Epithelial cell of proximal tubule (primary cell): ENCODE measurements at places on chromosomes 12 and 14.

DNA sequence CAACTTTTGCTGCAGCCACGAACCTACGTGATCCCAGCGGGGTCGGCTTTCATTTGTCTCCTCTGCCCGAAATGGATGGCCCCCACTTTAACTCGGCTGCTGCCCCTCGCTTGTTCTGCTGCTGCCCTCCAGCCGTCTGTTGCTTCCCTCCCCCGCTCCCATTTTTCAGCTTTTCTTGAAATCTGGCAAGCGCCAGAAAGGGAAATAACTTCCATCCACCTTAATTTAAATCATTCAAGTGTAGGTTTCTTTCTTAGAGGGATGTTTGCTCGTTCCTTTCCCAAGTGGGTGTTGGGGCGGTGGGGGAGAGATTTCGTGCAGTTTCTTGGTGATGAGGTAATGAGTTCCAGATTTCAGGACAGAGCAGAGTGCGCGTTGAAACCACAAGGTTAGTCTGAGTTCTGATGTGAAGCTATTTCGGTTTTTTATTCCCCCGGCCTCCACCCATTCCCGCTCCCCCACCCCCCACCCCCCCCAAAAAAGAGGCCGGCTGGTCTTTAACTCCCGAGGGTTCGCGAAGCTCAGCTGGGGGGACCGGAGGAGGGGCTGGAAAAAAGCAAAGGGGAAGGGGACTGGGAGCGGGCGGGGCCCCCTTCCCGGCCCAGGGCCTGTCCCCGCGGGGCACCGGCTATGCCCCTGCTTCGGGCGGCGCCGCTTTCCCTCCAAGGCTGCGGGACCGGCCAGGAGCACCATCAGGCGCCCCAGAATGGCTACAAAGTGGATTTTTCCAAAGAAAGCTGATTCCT lies 2.2 kb upstream of the ZFP36L1 start:
- no peak for DNase-seq

DNA sequence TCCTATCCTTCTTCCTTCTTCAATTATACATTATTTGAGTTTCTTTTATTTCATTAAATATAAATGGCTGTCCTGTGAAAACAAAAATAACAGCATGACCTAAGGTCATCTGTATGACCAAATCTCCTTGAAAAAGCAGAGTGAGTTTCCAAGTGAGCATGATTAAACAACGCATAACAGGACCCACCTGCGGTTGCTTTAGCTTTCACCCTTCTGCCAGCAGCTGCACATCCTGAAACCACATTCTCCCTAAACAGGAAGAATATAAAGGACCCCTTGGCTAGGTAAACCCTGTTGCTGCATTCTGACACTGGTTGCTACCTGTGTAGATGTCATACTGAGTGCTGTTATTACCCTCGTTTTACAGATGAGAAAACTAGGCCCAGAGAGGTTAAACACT lies 42.8 kb upstream of the CPM start:
- DNase-seq = no peak

DNA sequence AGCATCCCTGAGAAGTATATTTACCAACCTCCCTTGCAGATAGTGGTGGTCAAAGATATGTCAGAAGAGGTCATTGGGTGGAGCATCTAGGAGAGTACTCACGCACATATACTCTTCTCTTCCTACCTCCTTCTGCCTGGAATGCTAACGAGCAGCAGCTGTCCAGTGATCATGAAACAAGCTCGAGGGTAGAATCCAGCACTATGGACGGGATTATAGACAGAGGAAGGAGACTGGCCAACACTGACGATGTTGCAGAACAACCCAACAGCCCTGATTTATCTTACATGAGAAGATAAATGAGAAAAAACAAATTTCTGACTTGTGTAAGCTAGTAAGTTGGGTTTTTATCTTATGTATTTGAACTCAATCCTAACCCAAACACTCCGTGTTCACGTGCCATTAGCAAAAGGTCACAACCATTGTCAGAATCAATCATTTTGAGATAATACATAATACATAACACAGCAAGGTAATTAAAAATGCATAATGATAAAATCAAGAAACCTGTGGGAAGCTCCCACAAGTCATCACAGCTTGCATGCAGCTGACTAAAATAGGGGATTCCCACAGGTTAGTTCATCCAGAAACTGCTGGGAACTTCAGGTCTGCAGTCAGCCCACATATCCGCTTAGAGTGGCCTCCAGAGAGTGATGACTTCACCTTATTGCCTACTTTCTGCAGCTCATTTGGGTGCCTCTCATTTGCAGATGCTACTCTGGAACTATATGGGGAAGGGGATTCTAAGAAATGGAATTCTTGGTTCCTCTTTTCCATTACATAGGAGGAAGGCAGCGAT lies 36.3 kb upstream of the STK38L start:
- no peak for DNase-seq

DNA sequence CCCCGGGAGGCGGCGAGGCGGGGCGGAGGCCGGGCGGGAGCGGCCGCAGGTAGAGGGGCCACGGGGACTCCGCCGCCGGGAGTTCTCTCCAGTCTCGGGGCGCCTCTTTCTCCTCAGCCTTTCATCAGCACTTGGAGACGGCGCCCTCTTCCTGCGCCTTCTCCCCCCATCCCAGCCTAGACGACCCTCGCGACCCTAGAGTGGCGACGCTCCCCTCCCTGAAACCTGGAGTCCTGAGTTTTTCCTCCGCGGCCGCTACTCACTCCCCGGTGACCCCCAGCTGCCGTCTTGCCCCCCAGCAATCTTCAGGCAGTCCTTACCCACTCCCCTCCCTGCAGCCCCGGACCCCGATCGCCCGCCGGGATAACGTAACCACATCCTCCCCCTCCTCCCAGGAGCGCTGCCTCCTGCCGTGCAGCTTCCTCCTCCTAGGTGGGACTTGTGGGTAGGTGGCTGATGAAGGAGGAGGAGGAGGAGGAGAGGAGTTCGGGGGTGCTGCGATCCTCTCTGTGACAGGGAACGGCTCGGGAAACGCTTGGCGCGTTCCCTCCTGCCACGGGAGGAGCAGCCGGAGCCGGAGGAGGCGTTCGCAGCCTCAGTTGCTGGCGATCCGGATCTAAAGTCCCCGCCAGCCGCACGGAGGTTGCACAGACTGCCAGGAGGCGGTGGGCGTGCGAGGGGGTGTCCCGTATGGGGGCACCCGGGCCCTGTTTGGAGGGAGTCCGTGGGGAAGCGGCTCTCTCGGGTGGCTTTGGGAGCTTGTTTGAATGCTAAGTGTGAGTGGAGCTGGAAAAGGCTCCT lies 891 bp downstream of the PLEKHA5 start:
- DNase-seq = no peak

DNA sequence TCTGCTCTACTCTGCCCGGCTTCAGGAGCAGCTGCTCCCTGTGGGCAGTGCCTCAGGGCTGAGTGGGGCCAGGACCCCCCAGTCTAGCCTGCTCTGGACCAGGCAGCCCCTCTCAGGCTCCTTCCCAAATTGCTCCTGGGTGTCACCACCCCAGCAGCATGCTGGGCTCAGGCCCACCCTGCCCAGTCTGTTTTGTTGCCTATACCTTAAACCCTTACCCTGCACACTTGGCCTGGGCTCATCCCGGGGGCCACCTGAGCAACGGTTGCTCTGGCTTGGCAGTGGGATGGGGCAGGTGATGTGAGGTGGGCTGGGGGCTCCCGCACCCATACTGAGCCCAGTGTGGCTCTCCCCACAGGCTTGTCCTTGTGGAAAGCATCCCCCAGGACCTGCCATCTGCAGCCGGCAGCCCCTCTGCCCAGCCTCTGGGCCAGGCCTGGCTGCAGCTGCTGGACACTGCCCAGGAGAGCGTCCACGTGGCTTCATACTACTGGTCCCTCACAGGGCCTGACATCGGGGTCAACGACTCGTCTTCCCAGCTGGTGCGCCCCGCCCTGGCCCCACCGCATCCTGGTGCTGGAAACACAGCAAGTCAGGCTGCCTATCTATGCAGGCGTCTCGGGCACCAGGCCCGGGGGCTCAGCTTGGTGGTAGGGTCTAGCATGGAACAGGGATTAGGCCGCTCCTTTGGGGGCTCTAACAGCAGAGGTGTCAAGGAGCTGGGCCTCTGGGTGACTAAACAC lies 3.9 kb downstream of the PLD4 start:
- no peak for DNase-seq

GRCh38 chr14:88929656-88930436 lies 105.4 kb downstream of the TTC8 start:
- no peak for DNase-seq

DNA sequence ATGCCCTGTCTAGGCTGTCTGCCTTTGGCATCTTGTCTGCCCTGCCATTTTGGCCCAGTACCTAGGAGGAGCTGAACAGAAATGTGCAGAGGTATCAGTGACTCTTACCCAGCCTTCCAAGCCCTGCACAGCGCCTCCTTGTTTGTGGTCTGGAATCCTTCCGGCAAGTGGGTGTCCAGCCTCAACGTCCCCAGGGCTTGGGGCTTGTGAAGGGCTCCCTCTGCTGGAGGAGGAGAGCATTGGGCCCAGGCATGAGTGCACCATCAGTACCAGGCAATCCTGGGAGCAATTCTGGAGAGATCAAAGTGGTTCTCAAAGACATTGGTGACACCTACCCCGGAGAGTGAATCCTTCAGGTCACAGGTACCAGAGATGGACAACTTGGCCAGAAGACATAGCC lies 2.4 kb upstream of the TCL1B start:
- no peak for DNase-seq

DNA sequence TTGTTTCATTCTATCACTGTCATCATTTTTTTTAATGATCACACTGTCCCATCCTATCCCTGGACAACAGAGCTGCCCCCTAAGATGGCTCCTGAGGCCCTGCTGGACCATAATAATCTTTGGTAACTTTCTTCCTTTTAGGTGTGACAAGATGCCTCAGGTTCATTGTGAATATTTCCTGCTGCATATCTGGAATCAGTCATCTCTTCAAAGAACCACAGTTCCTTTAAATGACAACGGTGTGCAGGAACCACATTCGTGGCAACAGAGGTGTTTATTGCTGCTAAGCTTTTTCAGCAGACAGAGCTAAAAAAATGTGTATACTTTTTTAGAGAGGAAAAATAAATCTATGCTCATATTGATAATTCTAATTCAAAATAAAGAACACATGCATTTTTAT lies 312.9 kb downstream of the MED13L start:
- no peak for DNase-seq

GRCh38 chr14:60211153-60211552 lies 37.9 kb upstream of the PPM1A start:
- DNase-seq = no peak

- no peak for DNase-seq
Measured at GRCh38 chr12:104964856-104965205, 6.7 kb upstream of the SLC41A2 start.

DNA sequence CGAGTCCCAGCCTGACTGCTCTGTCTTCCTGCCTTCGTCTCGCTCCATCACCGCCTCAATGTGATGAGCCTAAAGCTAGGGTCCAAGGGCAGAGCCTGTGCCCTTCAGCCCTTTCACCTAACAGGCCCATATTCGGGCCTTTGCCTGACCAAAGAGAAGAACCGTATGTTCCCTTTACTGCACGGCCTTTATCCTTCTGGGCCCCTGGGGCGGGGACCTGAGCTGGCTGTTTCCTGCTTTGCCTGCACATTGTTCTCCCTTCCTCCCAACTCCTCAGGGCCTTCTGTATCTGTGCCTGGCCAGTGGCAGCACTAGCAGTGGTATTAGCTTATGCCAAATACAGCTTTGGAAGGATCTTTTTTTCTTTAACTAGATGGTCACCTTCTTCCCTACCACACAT lies 8.5 kb upstream of the MYL6B start:
- DNase-seq = no peak

- no peak for DNase-seq
Measured at GRCh38 chr12:117854339-117855012, 114.3 kb downstream of the KSR2 start.

DNA sequence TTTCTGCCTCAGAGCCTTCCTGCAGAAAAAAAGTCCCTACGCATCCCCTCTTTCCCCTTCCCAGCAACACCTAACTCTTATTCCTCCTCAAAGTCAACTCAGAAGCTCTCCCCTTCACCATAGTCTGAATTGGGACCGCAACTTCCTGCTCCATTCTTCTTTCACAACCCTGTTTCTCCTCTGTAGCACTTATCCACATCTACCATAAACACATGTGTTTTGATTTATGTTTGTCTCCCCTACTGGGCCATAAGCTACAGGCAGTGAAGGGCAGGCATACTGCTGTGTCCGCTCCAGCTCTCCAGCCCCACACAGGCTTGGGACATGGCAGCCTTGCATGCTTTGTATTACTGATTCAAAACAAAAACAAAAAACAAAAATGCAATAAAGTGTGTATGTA lies 5.9 kb downstream of the SDR9C7 start:
- DNase-seq = no peak

- DNase-seq = no peak
Measured at GRCh38 chr14:22434030-22434429, 155.0 kb downstream of the DAD1 start.

GRCh38 chr12:49197256-49197655 lies 8.4 kb upstream of the TUBA1A start:
- DNase-seq = no peak

DNA sequence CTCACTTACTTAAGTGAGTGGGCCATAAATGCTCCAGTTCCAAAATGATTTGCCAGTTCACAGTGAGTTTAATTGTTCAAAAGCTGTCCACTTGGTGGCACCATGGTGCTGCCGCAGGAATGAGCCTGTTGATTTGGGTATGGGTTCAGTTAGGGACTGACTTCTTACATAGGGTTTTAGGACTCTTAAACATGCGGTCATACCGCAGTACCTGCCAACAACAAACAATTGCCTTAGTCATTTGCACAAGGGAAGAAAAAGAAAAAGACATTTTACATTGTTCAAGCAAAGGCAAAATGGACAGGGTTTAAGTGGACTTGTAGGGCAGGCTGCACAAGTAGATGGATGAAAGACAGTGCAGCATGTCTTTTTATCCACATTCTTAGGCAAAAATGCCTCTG lies 80.0 kb upstream of the DBX2 start:
- DNase-seq = peak; percentile 22

GRCh38 chr12:57772429-57773322 lies at the start of gene EEF1AKMT3:
Gene EEF1AKMT3, plus strand, starts transcription at chr12:57772614. Its CDS starts 111 bp downstream, at chr12:57772725.
- DNase-seq = no peak

DNA sequence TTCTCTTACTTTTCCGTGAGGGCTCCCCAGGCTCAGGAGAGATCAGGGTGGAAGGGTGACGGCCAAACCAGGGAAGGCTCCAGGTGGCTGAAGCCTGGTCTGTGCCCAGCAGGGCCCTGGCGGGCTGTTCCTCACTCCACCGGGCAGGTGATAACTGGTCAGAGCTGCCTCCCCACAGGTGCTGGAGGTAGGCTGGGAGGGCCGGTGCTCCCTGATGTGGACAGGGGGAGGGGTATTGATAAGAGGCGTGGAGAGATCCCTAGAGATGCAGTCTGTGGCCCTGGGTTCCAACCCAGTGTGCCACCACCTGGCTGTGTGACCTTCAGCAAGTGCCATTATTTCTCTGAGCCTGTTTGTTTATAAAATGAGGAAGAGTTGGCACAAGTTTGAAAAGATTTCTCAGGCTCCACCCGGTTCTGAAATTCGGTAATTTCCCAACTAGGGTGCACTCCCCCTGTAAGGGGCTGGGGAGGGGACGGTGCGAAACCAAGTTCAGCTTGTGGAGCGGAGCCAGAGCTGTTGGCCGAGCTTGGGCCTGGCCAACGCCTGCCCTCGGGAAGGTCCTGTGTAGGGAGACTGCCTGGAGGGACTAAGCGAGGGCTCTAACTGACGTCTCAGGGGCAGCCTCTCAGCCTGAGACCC lies 1.0 kb upstream of the NR4A1 start:
- DNase-seq = no peak

- no peak for DNase-seq
Measured at GRCh38 chr14:81474685-81475324, 58.8 kb downstream of the SEL1L start.

GRCh38 chr12:85865890-85866289 lies 8.2 kb upstream of the NTS start:
- no peak for DNase-seq

GRCh38 chr14:106562451-106562850 lies 1036.1 kb downstream of the TMEM121 start:
- no peak for DNase-seq

GRCh38 chr12:11630046-11630706 lies 19.3 kb upstream of the ETV6 start:
- DNase-seq = no peak
